ENCODE measurements at places on chromosomes 7 and 10.

DNA sequence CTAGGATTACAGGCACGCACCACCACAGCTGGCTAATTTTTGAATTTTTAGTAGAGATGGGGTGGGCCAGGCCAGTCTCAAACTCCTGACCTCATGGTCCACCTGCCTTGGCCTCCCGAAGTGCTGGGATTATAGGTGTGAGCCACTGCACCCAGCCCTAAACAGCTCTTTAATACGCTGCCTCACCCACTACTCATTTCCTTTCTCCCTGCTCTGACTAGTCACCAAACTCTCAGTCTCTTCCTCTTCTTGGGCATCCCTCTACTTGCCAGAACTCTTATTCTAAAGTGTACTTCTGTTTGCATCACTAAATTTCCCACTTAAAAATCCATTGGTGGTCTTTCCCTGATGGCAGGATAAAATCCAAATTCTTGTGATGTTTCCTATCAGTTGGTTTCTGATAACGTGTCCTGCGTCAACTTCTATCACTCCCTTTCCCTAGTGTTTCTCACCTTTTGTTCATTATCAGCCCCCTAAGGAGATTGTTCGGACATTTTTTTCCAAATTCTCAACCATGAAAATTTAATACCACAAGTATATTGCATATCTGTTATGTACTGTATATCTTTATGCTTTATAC lies 124.7 kb downstream of the CUBN start:
- DNase-seq: no peak

- no peak for DNase-seq
Measured at GRCh38 chr7:120582916-120583315, 275.0 kb downstream of the TSPAN12 start.

DNA sequence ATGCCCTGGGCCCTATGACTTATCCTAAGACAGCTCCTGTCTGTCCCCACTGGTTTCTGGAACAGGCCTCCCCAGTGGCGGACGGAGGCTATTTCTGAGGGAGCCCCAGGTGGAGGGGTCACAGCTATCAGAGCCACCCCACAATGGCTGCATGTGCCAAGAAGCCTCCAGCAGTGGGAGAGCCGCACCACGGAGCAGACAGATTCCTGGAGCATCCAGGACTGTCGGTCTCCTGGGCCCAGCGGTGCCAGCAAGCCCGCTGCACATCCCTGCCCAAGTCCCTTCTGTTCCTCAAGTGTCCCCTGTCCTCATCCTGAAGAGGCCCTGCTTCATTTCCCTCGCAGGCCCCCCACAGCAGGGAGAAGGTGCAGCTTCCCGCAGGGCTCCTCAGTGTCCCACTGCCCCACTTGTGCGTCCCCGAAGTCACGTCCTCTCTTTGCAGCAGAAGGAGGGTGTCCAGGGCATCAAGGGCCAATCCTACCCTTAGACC lies 193.0 kb upstream of the SHH start:
- DNase-seq: no peak

GRCh38 chr10:121509112-121509511 lies 89.1 kb downstream of the FGFR2 start:
- no peak for DNase-seq

GRCh38 chr10:6343305-6344010 lies 140.7 kb downstream of the PFKFB3 start:
- DNase-seq: no peak

- DNase-seq: peak; percentile 68
Measured at GRCh38 chr7:67364441-67365017, 367.9 kb downstream of the TYW1 start.

DNA sequence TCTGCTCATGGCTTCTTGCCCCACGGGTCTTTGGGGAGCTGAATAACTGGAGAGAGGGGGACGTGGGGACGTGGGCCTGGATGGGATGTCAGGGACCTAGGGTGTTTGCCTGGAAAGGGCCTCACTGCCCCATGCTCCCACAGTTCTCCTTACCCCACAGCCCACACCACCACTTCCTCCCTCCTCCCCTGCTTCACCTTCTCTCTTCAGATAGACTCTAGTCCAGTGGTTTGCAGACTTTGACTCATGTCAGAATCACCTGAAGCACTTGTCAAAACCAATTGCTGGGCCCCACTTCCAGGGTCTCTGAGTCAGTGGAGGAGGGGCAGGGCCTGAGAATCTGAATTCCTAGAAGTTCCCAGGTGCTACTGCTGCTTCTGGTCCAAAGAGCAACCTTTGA lies 327.4 kb downstream of the RPS24 start:
- no peak for DNase-seq

DNA sequence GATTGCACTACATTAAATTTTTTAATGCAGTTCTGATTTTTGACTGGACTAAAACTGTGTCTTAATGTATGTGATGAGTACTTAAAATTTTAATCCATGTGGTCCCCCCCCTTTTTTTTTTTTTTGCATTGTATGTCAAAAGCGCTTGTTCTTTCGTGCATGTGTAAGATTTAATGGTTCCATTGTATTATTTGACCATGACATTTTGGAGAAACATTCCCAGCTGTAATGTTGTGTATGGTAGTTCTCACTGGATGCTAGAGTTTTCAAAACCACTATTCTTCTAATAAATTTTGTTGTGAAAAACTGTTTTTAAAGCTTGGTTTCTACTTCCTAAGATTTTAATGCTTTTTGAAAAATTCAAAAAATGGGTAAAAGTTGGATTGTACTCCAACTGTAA lies 132.0 kb downstream of the LCOR start:
- no peak for DNase-seq

DNA sequence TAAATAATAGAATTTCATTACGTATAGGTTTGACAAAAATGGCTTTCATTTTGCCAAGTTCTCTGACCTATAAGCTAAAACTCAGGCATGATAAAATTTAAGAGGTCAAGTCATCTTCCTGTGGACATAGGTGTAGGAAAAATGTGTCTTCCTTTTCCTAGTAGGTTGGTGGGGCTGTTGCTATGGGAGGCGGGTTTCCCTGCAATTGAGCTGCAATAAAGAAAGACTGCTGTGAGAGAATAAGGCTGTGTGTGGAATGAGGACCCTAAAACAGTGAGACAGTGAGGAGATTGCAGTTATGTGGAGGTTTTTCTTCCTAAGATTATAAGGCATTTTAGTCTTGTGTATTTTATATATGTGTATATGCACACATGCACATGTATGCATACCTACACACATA lies 13.0 kb upstream of the SEMA3A start:
- DNase-seq: no peak

- DNase-seq: no peak
Measured at GRCh38 chr7:48059706-48060105, 24.4 kb downstream of the C7orf57 start.

All from psoas muscle (tissue), 8 donors.